ENCODE measurements at places on chromosomes 5 and 9.

GRCh38 chr9:36835271-36835996, 198.6 kb downstream of the PAX5 start:
- no peak for DNase-seq

DNA sequence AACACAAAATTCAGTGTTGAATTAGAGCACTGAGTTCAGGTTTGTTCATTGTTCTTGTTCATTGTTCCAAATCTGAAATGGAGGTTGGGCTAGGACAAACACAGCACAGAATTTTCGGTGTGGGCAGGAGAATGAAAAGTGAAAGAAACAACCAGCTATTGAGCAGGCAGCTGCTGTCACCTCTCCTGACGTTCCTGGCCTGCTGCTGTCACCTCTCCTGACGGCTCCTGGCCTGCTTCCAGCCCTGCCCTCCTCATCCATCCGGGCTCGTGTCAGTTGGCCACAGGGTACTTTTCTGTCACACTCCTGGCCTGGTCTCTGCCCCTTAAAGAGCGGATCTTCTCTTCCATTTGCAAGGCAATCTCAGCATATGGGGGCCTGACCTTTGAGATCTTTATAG, 45.2 kb upstream of the CKMT2 start:
- DNase-seq: no peak

- no peak for DNase-seq
These were observed 1111.1 kb downstream of the TAF11L14 start for GRCh38 chr5:18745042-18745987.

DNA sequence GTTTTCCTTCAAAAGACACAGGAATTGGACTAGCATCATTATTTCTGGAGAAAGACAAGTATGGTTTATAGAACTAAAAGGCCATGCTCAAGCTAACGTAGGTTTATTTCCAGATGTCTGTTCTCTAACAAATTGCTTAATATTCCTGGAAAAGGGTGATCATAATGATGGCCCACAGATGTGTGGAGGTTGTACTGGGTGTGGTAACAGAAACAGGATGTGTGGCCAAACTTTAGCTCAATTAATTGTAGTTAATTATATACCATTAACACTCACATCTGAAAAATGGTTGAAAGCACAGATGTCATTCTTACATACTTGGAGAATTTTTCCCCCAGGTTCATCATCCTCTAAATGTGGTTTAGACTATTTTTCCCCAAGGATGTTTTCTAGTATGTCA, 292.7 kb upstream of the RASA1 start:
- DNase-seq: peak; percentile 43

DNA sequence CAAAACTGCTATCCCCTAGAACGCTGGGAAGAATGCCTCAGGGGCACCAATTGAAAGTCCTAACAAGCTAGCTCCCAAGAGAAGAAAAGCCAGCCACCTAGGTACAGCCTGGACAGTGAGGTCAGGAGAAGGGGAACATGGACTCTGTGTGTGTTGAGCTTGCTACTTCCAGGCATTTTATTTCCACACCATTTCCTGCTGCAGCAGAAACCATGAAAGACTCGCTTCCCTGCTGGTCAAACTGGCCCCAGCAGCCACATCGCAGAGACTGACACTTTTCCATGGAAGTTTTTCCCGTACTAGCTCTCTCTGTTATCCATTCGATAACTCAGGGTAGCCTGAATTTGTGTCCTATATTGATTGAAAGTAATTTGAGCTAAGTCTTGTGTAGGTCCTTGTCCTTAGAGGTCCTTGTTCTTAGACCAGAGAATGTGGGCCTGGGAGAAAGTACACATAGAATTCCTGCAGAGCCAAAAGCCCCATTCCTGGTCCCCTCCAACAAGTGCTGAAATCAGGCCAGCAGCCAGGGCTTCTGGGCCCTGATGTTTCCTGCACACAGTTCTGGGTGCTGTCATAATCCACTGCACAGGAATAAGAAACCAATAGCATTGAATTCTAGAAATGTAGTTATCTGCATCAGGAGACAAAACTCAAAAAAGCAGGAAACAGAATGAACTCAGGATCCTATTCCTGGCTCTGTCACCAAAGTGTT, 96.6 kb downstream of the BRINP1 start:
- DNase-seq: peak; percentile 32
